Stimulated activated CD8-positive, alpha-beta memory T cell treated with anti-CD3 and anti-CD28 coated beads, Interleukin-4, amount 100 ng/mL, for 1 hour (primary cell): ENCODE measurements at places on chromosomes 4 and X.

GRCh38 chr4:11937941-11938340 is 509.2 kb upstream of the HS3ST1 start:
- DNase-seq, result no peak

DNA sequence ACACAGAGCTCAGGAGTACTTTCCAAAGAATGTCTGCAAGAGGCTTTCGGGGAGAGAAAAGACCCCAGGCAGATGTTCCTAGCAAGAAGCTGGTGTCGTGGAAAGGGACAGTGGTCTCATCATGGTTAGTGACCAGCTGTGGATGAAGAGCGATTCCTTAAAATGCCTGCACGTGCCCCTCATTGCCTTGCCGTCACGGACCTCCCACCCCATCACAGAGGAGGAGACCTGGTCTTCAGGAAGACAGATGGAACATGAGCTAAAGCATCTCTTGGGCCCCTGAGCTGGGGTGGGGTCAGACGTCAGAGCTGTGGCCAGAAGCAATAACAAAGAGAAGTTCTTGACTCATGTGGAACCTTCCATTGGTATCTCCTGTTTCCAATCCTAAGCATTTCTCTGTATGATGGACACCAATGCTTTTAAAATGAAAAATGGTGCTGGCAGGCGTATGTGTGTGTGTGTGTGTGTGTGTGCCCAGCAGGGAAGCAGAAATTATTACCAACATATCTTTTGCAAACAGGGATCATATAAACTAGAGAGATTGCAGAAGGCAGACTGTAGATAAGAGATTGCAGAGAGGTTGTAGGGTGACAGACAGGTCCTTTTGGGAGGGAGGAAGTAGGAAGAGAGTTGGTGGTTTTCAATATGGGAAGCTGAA is 25.2 kb upstream of the ASMTL start:
- no peak for DNase-seq

DNA sequence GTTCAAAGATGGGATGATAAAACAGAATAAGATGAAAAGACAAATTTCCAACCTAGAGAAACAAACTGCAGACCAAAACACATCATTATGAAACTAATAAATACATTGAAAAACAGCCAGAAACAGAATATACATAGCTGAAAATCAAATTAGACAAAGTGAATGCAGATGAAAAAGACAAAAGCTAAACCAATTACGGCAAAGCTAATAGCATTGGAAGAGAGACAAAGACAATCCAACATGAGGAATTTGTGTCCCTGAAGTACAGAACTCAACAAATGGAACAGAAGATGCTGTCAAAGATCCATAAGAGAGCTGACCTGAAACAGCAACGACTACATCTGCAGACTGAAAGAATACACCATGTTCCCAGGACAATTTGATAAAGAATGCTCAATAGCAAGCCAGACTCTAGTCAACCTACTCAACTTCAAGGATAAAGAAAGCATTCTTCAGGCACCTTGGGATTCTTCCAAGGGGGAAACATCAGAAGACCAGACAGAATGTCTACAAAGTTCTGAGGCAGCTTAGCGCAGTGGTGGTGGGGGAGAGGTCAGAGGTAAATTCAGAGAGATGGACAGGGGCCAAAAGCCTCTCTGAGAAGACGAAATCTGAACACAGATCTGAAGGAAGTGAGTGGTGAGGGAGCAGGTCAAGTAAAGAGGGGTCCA is 27.4 kb upstream of the IRAK1 start:
- no peak for DNase-seq

GRCh38 chr4:107736924-107737448 is 17.0 kb upstream of the PAPSS1 start:
- DNase-seq, result no peak

DNA sequence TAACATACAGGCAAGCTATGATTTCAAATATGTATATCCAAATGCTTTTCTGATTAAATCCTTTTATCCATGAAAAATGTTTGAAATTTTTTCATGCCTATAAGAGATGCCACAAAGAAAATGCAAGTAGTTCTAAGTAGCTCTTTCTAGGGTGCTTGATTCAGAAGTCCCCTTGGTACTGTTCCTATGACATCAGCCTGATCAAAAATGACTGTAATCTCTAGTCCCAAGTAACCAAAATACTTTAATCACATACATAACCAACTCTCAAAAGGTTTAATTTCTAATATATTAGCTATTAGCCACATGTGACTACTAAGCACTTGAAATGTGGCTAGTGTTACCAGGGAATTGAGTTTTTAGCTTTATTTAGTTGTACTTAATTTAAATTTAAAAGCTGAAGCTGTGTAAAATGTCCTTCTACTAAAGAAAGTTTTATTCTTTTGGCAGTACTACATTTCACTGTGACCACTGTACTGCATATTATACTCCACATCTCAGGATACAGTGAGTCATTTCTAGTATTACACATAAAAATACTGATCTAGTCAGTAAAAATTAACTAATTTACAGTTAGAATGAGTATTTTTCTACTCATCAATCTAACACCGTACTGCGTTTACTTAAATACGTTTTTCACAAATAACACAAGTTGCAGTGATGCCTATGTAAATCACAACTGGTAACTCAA is 33.9 kb downstream of the FBXW7 start:
- DNase-seq, result no peak

DNA sequence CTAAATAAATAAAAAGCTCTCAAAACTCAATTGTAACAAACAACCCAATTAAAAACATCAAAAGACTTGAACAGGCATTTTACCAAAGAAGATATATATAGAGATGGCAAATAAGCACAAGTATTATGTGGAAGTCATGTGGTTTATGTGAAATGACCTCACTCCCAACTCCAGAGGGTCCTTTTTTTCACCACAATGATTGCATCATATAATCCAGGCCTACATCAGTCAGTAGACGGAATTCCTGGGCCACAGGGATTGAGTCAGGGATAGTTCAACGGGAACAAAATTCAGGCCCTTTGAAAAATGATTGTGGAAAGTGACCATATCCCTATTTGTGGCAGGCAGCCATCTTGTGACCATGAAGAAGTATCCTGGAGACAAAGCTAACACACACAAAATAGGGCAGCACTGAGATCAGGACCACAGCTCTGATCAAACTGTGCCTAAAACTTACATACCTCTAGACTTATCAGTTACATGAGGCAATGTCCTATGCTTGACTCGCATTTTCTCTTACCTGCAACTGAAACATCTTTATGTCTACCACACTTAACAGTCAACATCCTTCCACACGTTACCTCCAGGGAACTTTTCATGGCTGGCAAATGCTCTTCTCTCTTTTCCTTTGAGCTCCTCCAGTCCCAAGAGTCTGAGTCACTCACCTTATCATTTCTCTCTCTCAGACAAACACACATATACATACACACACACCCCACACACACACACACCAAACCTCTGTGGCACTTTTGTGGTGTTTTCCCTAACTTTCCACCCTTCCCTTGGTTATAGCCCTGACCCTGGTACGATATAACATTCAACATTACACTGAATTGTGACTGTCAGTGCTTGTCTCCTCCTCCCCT is 113.5 kb downstream of the PHF8 start:
- DNase-seq, result no peak

GRCh38 chr4:19230906-19231545 is 1020.7 kb upstream of the SLIT2 start:
- no peak for DNase-seq

- no peak for DNase-seq
Measured at GRCh38 chr4:27121830-27122229, 261.2 kb downstream of the STIM2 start.

DNA sequence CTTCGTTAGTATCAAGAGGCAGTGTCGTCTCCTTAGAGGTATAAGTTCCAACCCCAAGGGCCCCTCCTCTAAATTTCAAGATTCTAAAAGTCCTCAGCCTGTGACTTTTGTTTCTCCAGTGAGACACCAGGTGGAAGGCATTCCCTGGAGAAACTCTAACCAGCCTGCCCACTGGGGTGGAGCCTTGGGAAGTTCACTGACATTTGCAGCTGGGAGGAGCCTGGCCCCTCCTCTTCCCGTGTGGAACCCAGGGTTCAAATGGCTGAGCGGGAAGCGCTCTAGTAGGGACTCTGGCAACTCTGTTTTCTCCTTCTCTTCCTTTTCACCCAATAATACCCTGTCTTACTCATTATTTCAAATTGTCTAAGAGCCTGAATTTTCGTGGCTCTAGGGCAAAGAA is 325.0 kb downstream of the TLL1 start:
- no peak for DNase-seq

DNA sequence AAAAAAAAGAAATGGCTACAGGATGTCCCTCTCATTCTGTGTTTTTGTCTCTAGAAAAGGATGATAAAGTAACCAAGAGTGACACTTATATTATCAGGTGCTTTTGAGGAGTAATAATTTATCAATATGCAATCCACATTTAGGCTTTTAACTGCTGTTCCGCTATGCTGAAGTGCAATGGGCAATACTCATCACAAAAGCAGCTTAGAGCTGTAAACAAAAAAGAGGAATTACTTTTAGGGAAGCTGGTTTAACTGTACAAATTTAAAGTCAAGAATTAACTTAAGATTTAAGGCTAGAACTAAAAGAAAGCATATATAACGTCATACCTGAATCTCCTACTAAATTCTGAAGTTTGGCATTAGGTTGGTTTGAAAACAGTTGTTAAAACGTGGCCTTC is 93.5 kb upstream of the DDX3X start:
- no peak for DNase-seq

- DNase-seq, result no peak
Measured at GRCh38 chr4:147078362-147078761, 132.7 kb upstream of the TTC29 start.

DNA sequence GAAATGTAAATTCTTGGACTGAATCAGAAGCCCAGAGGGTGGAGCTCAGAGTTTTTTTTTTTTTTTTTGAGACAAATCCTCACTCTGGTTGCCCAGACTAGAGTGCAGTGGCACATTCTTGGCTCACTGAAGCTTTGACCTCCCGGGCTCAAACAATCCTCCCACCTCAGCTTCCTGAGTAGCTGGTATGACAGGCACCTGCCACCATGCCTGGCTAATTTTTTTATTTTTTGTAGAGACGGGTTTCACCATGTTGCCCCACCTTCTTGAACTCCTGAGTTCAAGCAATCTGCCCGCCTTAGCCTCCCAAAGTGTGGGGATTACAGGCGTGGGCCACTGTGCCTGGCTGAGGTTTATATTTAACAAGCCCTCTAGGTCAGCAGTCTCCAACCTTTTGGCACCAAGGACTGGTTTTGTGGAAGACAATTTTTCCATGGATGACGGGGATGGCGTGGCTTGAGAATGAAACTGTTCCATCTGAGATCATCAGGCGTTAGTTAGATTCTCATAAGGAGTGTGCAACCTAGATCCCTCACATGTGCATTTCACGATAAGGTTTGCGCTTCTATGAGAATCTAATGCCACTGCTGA is 76.7 kb downstream of the FHIP1A start:
- DNase-seq, result no peak

DNA sequence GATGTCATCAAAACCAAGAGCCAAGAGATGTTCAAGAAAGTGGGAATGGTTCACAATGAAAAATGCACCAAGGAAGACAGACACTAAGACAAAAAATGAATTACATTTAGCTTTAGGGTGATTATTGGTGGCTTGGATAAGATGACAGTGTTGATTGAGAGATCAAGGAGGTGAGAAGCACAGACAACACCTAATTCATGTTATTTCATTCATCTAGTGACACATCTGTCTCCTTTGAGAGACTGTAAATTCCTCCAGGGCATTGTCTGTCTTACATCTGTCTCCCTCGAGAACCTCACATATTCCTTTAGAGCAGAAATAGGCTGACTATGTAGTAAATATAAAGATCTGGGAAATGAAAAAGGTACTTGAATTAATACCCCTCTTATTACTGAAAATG is 94.2 kb upstream of the SMIM31 start:
- DNase-seq, result no peak

DNA sequence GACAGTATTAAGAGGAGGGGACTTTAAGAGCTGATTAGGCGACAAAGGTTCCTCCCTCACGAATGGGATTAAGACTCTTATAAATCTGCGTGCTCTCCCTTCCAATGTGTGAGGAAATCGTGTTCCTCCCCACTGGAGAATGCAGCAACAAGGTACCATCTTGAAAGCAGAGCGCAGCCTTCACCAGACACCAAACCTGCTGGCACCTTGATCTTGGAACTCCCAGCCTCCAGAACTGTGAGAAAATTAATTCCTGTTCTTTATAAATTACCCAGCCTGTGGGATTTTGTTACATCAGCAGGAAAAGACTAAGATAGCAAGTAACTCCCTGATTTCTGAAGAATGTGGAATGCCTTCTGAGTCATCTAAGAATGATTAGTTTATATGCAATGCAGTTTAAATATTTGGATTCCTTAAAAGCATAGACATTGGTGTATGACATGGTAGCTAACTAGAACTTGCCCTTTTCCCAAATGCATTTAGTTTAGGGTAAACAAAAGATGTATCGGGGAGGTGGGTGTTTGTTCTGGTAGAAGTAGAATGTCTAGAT is 86.1 kb downstream of the USP46 start:
- DNase-seq, result no peak

DNA sequence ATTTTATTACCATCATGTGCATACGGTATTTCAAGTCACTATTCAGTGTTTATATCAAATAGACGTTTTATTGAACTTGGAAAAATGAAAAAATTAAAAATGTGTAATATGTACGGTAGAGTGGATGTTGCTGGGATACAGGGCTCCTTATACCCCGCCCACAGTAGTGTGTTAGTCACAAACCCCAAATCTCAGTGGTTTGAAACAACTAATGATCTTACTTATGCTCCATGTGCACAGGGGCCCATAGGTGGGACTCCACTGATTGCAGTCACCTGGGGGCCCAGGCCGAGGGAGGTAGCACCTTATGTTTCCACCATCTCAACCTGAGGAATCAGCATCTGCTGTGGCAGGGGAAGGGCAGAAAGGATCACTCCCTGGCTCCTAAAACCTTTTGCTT is 18.1 kb downstream of the LSM6 start:
- DNase-seq, result no peak

DNA sequence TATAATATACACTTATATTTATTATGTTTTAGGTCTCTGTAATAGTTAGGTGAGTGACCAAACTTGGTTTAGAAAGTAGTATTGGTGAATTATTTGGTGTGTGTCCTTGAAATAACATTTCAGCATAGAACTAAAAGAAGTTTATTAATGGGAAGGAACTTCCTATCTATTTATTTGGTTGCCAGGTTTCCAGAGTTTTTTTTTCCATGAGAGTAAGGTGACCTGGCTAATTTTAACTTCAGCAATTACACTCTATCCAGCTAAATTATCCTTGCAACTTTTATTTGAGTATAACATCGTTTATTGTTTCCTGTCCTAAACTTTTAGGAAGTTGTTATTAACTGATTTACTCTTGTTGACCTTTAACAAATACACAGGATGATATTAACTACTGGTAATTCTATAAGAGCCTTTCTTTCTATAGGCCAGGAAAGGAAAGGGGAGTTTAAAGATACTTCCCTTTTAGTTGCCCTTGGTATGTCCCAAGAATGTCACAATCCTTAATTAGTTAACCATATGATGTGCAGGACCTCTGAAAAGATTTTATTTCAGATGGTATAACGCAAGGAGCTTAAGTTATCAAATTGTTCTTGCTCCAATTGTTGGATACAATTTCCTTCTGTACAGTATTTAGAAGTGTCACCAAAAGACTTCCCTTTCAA is 18.9 kb downstream of the PRDM8 start:
- DNase-seq, result no peak
